Stimulated activated CD4-positive, alpha-beta T cell treated with anti-CD3 and anti-CD28 coated beads, Interleukin-4, amount 100 ng/mL, for 48 hours (primary cell): ENCODE measurements at places on chromosomes 6 and 20.

GRCh38 chr6:116763906-116764628 lies 1.5 kb downstream of the FAM162B start:
- DNase-seq = no peak

DNA sequence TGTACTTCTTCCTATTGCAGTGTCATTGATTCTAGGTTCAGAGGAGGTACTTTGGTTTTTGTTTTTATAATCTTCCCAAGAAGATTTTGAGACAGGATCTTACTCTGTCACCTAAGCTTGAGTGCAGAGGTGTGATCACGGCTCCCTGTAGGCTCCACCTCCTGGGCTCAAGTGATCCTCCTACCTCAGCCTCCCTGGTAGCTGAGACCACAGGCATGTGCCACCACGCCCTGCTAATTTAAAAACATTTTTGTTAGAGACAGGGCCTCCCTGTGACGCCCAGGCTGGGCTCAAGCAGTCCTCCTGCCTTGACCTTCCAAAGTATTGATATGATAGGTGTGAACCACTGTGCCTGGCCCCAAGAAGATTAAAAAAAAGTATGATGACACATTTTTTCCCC lies 3.4 kb upstream of the SLC17A5 start:
- no peak for DNase-seq

GRCh38 chr20:1173698-1174097 lies 11.1 kb downstream of the TMEM74B start:
- DNase-seq = no peak

DNA sequence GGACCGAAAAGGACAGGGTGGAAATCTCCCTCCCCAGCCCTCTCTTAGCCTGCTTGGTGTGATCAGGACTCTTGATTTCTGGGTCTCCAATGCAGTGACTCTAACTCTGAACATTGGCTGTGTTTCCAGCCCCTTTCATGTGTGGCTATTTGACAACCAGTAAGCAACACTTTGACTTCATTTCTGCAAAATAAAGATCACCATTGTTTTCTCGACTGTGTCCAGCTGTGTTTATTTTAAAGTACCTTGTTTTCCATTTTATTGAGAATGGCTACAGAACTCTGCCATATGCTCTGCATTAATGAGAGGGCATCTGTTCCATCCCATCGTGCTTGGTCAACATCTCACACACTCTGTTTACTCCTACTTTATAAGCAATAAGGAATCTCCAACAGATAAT lies 60.9 kb upstream of the TAGAP start:
- DNase-seq = no peak

GRCh38 chr6:11346516-11346915 lies 114.0 kb upstream of the NEDD9 start:
- no peak for DNase-seq

DNA sequence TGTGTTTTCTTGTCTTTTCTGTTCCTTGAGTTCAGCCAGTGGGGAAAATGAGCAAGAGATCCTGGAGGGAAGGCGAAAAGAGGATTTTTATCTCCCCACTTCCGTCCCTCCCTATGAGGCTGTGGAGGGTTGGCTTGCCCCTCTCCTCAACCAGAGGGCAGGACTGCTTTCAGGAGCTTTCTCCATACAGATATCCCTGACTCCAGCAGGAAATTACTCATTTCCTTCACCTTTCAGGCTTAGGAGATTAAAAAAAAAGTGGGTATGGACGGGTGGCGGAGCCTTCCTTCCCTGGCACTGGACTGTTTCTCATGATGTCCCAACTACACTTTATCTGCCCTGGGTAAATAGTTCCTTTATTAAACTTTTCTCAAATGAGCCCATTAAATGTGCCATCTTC lies 241.2 kb downstream of the FRK start:
- DNase-seq = no peak

DNA sequence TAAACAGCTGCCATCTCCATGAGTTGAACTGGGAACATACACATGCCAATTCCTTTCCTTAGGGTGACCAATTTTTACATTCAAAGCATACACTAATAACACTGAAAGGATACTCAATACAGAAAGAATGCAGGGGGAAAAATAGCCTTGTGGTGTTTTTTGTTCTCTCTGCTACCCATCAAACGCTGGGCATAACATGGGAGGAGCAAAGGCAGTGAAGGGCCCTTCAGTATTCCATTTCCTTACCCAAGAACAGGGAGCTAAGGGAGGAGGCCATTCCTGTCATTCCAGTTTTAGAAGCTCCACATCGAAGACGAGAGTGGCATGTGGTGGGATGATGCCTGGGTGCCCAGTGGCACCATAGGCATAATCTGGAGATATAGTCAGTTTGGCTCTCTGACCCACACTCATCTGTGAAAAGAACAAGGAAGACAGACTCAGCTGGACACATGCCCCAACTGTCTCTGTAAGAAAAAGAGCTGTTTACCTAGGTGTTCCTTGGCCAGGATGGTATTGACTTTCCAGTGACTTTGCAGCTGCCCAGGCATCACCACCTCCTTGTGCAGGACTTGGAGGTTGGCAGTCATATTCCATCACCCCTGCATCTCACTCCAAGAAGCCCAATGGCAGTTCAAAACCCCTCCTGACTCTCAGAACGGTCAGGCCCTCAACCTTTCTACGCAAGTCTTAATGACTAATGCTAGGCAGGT lies 20.9 kb downstream of the FKBP1A start:
- no peak for DNase-seq

DNA sequence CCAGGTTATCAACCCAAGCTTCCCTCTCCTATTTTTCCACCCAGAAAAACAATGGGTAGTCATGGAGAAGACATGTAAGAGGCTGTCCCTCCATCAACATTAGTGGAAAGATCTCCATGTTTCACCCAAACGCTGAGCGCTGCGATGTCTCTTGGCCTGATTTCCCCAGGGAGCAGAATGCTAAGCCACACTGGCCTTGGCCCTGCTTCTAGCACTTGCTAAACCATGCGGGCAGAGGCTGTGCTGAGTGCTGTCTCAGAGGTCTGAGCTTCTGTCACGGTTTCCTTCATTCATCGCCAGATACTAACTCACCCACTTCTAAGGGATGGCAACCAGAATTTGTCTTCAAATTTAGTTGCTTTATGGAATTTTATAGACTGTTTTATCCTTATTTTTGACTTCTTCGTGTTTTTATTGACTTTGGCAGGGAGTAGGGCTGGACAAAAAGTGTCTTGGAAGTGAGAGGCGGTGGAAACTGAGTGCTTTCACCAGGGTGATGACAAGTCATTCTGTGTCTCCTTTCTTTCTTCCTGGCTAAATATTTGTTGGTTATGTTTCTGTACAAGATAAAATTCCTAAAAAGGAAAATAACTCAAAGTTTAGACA lies 181.4 kb upstream of the UST start:
- DNase-seq = no peak

DNA sequence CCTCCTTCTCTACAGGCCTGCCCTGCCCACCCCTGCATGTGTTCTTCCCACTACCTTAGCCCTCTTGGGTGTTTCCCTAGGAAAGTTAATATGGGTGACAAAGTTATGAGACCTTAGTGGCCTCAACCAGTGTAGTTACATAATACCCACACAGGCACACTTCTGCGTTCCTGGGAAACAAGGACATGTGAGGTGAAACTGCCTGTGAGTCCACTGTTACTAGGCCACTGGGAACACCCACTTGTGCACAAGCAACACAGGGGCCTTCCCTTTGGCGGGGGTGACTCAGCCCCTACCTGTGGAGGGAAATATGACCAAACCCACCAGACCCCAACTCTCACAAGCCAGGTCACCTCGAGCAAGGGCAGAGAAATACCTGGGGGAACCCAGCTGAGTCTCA lies 12.8 kb downstream of the PI16 start:
- no peak for DNase-seq

DNA sequence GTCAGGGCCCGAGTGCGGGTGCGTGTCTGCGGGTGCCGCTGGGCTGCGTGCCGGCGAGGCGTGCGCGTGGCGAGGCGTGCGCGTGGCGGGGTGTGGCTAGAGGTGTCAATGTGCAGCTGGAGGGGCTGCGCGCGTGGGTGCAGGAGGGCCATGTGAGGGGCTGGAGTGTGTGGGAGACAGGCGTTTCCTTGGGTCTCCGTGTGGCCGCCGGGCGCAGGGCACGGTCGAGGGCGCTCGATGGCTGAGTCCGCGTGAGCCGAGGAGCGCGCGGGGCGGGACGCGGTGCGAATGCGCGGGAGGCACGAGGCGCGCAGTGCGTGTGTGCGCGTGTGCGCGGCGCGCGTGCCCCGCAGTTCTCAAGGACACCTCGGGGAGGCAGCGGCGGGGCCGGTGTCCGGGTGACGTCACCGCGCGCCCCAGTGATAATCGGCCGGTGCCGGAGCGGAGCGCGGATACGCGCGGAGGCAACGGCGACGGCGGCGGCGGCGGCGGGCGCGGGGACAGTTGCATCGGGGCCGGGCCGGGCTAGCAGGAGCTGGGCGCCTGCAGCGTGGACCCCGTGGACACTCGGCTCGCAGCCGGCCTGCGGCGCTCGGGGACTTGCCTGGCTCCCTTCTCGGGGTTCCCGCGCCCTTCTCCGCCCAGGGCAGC lies 38.7 kb downstream of the YTHDF1 start:
- DNase-seq = peak; percentile 28

DNA sequence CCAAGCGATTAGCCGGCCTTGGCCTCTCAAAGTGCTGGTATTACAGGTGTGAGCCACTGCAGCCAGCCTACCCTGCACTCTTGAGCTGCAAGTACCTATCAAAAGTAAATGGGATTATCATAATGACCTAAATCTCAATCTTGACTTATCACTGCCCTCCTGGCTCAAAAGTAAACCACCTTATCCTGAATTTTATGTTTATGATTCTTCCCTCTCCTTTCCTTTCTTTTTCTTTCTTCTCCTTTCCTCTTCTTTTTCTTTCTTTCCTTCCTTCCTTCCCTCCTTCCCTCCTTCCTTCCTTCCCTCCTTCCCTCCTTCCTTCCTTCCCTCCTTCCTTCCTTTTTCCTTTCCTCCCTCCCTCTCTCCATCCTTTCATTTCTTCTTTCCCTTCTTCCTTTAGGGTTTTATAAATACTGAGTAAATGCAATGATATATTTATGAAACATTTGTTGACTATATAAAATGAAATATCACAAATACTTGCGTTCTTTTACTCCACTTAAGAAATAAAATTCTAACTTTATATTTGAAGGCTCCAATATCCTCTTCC lies 21.0 kb downstream of the SPATS1 start:
- DNase-seq = no peak

GRCh38 chr20:49338061-49338460 lies 60.2 kb upstream of the ZNFX1 start:
- no peak for DNase-seq

- DNase-seq = no peak
Measured at GRCh38 chr6:137283940-137284810, 65.0 kb upstream of the IFNGR1 start.

DNA sequence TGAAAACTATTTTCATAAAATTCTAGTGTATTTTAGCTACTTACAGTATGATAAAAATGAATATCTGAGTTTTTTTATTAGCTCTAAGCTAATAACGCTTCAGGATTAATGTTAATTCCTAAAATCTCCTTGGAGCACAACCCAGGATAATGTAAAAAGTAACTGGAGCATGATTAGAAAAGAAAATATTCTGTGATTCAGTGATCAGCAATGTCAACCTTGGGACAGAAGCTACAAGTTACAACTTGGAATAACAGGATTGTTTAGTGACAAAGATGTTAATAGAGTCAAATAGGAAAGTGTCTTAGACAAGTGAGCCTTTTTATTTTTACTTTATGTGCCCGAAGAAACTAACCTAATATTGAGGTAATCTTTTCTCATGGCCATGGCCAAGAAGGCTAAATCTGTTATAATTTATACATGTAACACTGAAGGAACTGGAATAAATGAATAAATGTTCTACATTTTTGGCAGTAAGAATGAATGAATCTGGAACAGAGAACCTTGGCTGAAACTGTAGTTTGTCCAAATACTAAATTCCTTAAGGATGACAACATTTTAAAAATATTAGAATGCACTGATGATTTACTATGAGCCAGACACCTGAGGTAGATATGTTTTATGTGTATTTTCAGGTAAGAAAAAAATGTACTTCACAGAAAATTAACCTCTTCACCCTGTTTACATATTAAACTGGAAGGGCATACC lies 994.0 kb downstream of the GRIK2 start:
- no peak for DNase-seq

DNA sequence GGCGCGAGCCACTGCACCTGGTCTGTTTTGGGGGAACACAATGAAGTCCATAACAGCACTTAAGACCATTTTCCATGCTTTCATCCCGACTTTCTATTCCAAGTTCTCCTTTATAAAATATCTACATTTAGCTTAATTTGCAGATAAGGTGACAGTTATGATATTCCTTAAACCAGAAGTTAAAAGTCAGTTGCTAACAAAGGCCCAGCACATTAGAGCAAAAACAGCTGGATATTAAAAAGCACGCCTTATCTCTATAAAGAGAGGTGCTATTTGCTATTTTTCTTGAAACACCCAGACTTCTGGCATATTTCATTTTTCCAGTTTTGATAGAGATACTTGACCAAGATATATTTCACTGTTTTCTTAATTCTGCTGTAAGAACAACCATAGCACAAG lies 15.8 kb downstream of the OR2B2 start:
- no peak for DNase-seq

- DNase-seq = no peak
Measured at GRCh38 chr6:42410861-42411260, 40.9 kb downstream of the TRERF1 start.

GRCh38 chr6:133818320-133818719 lies 70.6 kb upstream of the TCF21 start:
- DNase-seq = no peak

DNA sequence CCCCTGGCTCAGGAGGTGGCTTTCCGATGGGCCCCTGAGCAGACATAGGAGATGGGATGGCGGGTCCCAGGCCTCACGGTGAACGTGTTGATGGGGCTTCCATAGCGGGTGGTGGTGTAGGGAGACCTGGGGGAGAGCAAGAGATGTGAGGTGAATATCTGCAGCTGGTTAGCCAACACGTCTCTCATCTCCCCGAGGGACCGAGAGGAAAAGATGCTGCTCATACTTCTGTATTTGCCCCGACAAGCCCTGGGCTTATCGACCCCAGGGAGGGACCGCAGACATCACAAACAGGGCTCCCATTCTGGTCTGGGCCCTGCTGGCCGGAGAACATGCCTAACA lies 38.7 kb downstream of the C6orf132 start:
- no peak for DNase-seq

DNA sequence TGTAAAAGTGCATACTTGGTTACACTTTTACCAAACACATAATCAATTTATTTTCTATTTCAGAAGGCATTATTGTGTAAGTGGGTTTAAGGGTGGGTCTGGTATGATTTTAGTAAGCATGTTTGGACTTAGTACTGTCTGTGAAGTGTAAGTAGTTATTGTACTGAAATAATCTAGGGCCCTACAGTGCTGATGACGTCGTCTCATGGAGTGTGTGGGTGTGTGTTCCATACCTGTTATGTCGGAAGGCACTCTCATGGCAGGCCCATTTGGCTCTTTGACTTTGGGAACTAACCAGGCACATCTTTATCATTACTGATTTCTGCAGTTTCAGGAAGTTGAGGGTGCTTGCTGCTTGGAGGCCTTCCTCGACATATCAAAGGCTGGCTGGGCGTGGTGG lies 155.1 kb downstream of the SASH1 start:
- no peak for DNase-seq

- DNase-seq = no peak
Measured at GRCh38 chr6:41625442-41625841, 12.8 kb upstream of the MDFI start.
